ENCODE measurements at places on chromosomes 16 and 17.
A peak's percentile ranks its signal among the peaks of the same experiment; 100 is the strongest.

GRCh38 chr17:49069585-49070273, 62.8 kb upstream of the B4GALNT2 start:
- DNase-seq = no peak

DNA sequence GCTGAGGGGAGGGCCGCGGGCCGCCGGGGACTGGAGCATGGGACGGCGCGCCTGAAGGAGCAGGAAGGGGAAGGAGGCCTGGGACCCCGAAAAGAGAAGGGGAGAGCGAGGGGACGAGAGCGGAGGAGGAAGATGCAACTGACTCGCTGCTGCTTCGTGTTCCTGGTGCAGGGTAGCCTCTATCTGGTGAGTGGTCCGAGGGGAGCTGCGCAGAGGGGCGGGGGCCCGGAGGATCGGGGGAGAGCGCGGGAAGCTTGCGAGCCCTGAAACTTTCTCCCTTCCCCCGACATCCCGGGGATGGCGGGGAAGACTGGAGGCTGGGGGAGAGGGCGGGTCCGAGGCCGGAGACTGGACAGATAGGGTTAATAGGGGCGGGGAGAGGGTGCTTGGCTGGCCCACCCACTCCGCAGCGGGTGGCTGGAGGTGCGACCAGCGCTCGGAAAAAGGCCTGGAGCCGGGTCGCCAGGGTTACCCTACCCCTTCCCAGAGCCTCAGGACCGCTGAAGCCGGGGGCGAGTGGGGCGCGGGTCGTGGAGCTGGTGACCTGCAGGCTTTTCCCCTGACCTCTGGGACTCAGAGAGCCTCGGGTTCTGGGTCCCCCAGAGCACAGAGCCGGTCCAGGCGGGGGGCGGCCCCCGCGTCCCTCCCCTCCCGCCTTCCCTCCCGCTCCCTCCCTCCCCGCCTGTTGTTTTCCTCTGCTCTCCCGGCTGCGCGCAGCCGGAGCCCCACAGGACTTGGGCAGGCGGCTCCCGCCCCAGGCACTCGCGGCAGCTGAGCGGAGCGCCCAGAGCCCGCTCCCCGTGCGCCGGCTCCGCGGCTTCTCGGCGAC, 631 bp downstream of the NXPH3 start:
- DNase-seq = no peak

- DNase-seq = no peak
Observed at GRCh38 chr16:73951481-73951880, 345.1 kb upstream of the PSMD7 start.

- DNase-seq = no peak
Observed at GRCh38 chr17:60888812-60889709, 211.4 kb downstream of the BCAS3 start.

DNA sequence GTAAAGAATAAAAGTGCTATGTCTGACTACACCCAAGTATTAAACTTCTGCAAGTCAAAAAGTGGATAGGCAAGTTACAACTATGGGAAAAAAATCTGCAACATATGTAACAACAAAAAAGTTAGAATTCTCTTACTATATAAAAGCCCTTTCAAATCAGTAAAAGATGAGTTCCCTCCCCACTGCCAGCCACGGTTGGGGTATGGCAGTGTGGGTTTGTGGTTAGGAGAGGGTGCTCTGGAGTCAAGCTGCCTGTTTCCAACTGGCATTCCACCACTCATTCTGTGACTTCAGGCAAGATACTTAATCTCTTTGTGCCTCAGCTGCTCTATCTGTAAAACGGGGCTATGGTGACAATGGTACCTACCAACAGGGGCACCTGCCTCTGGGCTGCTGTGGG, 26.6 kb upstream of the MFSD6L start:
- DNase-seq = no peak

DNA sequence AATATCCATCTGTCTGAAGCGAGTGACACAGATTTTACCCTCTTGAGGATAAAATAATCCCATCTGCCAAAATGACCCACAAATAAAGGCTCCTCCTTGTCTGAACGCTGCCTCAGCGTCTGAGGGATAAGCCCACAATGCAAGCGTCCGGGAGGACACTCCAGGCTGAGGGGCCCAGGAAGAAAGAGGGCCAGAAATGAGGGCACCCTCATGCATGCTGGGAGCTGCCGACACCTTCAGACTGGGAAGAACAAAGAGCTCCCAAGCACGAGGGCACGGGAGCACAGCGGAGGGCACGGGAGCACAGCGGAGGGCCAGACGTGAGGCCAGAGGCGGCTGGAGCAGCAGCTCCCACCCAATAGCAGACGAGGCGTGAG, 126.9 kb downstream of the ZNF778 start:
- no peak for DNase-seq

DNA sequence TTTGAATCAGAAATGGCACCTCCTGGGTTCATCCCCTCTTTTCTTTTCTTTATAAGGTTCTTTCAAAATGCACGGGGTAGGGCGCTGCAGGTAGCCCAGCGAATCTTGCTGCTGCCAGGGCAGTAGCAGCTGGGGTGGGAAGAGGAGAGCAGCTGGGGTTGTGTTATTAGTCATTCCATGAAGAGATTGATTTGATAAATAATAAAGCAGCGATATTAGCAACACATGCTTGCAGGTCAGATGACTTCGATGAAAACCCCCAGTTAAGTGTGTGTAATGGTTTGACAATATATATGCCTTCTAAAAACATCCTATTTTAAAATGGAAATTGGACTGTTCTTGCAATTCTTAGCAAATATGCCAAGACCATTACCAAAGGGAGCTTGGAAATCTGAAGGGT, 200.7 kb downstream of the CCDC182 start:
- peak; percentile 51 for DNase-seq

GRCh38 chr17:28128779-28129178, 86.3 kb downstream of the NLK start:
- DNase-seq = no peak

DNA sequence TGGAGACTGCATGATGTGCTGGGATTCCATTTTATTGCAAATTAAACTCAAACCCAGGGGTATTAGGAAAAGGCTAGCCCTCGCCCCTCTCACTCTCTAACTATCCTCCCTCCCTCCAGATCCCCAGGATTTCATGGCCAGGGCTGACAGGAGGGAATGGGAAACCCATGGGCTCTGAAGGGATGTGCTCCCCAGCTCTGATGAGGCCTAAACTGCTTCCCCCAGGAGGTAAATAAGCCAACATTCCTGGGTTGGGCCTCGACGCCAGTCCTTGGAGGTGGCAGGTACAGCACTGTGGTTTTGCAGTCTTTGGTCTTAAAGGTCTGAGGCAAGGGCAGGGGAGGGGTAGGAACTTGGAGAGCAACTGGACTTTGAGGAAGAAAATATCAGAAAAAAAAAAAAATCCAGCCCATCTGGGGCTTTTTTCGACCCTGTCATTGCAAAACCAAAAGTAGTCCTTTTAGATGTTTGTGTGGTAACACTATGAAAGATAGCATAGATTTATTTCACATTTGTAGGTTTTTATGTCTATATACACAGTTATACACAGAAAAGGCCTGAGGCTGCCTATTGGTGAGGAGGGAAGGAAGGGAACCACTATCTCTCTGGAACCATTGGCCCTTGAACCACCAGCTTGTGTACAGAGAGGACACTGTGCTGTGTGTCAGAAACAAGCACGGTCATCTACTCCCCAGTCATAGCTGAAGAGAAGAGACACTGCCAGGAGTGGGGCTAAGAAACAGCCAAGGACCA, 12.0 kb downstream of the C17orf113 start:
- DNase-seq = no peak
